ENCODE measurements at places on chromosomes 4 and X. TPM values are rescaled to one million over a fixed set of nuclear protein-coding genes. Genes with fewer than 3 reads are reported as not detected.

DNA sequence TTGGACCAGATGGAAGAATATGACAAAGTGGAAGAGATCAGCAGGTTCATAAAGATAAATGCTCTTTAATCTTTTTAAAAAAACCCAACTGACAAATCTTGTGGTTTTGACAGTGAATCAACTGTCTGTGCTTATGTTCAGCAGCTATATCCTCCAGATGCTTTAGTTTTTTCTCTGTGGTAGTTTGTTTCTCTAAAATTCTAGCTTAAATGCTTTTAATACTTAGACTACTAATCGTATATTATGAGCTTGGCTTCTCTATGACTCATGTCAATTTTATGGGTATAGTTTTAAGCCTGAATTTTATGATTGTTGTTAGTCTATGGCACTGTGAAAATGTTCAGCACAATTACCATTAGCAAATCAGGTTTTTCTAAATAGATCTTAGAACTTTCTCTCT, 12.9 kb downstream of the HHIP start:
- DNase-seq, result no peak

DNA sequence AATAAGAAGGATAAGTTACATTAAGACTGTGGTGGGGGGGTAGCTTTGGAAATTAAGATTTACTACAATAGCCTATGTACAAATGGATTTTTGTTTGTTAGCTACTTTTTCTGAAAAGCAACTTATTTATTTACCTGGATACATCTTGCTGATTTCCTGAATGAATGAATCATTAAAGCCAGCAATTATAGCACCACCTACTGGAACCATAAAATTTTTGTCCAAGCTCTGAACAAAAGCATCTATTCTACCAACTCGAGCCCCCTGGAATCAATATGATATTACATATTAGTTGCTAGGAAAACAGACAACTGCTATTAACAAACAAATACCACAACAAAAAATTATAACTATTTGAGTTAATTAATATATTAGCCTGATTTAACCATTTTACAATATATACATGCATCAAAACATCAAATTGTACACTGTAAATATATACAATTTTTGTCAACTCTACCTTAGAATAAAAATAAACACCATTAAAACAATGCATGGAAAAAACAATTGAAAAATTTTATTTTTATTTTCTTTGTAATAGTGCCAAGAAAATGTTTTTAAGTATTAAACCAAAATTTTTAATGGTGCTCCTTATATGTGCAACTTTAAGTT, 15.3 kb downstream of the SEPSECS start:
- no peak for DNase-seq

- DNase-seq, result no peak
Measured at GRCh38 chrX:9912351-9913145, 54.6 kb upstream of the CLDN34 start.

- no peak for DNase-seq
Measured at GRCh38 chr4:109916027-109916409, 3.3 kb downstream of the EGF start.

GRCh38 chr4:65508168-65508567, 162.1 kb downstream of the EPHA5 start:
- no peak for DNase-seq

DNA sequence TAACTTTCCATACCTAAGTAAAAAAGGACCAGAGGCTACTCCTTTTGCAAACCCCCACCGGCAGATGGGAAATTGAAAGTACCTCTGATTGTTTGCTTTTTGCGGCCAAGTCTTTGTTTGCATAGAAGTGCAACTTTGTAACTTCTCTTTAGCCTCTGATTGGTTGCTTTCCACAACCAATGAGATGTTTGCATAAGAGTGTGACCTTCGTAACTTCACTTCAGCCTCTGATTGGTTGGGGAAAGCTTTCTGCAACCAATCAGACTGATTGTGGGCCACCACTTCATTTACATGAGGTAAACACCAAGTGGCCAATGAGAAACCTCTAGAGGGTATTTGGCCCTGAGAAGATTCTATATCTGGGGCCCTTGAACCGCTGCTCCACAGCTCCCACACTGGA, 48.8 kb upstream of the PGRMC1 start:
- DNase-seq, result no peak

DNA sequence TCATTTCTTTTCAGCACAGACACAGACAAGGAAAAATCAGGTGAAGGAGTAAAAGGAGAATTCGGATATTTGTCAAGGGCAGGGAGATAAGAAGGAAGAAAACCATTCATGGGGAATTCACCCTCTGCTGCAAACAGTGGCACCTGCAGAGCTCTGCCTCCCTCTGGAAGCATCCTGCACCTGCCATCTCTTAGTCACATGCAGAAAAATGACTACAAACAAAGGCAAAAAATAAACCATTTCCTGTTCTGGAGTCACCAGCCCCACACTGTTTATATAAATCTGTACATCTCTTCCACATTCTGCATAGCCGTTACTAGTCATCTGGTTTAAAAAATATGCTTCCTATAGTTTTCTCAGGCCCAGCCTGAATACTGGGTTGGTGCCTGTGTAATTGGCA, 205.3 kb downstream of the ARAP2 start:
- no peak for DNase-seq

- peak; percentile 50 for DNase-seq
Measured at GRCh38 chr4:2071912-2072867, 13.1 kb downstream of the NAT8L start.

- DNase-seq, result no peak
Measured at GRCh38 chr4:23873717-23874535, 15.9 kb downstream of the PPARGC1A start.

DNA sequence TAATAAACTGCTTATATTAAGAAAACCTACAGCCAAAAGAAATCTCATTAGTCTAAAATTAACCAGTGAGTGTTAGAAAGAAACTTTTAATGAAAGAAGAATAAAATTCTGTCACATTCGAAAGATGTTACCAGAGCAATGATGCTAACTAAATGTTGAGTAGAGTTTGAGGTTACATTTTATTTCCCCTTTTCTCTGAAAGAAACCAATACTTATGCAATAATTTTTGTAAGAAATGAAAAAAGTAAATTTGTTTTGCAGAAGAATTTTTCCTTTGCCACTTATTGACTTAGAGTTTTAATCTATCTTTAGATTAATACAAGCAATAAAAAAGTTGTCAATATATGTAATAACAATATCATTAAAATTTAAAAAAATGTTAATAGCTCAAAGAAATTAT, 574.0 kb upstream of the GALNTL6 start:
- no peak for DNase-seq

DNA sequence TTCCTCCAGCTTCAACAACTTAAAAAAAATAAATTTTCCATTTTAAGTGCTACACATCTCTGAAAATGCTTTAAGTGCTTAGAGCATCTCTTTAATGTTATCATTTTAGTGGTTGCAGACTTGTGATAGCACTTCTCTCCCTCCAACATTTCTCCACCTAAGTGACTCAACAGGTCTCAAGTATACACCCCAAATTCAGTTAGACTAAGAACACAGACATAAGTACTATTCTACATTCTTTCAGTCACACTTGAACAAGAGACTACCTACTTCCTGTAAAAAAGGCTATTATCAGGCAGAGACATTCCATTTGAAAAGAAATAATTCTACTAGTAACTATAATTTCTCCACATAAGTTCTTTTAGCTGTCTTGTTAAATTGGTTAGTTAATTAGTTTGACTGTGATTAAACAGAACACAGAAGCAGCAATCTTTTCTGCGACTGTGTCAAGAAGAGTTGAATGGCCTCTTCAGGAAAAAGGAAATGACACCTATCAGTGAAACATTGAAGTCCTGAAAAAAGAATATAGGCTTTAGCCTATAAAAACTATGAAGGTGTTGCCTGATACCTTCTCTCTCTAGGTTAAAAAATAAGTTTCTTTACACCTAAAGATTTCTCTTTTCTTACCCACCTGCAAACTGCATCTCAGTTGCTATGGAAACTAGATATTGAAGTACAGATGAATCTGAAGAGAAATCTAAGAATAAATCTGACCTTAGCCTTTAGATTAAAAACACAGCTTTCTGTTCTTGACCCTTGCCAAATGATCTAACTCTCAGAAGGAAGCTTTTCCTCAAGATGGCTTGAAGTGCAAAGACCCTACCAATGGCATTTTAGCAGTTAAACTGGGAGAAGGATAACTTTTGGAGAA, 18.0 kb downstream of the NAF1 start:
- DNase-seq, result no peak

GRCh38 chr4:41887821-41888686, 47.2 kb upstream of the TMEM33 start:
- DNase-seq, result no peak

GRCh38 chr4:87035881-87036509, 101.2 kb downstream of the AFF1 start:
- no peak for DNase-seq

- DNase-seq, result no peak
Measured at GRCh38 chr4:109007976-109008375, 245.1 kb upstream of the ETNPPL start.

GRCh38 chrX:33923262-33923661, 208.9 kb downstream of the FAM47A start:
- no peak for DNase-seq

DNA sequence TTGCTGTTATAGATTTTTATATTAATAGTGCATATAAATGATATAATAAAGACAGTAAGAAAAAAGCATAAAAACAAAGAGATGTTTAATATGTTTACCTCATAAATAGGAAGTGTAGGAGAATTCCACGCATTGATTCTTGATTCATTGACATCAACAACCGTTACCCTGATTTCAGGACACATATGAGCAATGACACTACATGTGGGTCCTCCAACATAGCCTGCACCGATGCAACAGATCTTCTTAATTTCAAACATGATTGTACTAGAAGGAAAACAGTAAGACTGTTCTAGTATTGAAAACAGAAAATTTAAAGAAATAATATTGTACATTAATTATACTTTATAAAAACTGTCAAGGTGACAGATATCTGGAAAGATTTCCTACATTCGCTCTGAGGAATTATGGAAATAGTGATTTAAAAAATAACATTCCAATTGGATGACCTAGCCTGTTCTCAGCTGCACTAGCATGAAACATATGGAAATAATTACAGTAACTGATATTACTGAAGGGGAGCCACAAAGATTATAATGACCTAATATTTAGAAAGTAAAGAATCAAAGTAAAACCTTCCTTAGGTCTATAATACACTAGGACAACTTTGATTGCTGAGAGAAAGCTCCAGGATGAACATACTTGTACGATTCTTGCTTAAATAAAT, 5.9 kb downstream of the UGDH start:
- no peak for DNase-seq

DNA sequence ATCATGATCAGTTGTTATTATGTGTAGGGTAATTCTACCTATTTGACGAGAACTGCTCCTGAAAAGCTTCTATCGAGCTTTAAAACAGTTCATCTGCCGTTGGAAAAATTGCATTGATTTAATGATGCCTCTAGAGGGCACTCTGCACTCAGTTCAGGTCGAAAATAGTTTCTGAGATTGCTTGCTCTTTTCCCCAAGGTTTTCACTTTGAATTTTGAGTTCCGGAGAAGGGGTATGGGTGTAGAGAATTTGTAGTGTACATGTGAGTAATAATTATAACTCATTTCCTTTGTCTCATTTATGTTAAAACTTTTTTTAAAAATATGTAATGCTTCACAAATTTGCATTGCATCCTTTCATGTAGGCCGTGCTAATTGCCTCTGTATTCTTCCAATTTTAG, 28.4 kb upstream of the TNIP3 start:
- no peak for DNase-seq

DNA sequence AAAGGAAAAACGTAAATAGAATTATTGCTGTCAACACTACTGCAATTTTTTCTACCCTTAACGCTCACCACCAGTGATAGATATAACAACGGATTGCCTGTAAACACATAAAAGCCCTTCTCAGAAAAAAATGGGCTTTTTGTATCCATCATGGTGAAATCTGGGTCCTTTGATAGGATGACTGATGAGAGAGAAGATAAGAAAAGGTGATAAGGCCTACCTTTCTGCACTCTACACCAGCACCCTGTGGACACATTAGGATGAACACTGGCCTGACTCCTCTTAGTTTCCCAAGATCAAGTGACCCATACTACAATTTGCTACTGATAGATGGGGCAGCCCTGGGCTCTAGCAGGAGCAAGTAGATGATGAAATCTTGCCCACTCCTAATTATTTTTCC, 112.3 kb upstream of the RAP2C start:
- no peak for DNase-seq

- no peak for DNase-seq
Measured at GRCh38 chr4:182756161-182756690, 161.0 kb downstream of the DCTD start.

GRCh38 chr4:88215351-88215750, 56.9 kb upstream of the ABCG2 start:
- DNase-seq, result no peak

DNA sequence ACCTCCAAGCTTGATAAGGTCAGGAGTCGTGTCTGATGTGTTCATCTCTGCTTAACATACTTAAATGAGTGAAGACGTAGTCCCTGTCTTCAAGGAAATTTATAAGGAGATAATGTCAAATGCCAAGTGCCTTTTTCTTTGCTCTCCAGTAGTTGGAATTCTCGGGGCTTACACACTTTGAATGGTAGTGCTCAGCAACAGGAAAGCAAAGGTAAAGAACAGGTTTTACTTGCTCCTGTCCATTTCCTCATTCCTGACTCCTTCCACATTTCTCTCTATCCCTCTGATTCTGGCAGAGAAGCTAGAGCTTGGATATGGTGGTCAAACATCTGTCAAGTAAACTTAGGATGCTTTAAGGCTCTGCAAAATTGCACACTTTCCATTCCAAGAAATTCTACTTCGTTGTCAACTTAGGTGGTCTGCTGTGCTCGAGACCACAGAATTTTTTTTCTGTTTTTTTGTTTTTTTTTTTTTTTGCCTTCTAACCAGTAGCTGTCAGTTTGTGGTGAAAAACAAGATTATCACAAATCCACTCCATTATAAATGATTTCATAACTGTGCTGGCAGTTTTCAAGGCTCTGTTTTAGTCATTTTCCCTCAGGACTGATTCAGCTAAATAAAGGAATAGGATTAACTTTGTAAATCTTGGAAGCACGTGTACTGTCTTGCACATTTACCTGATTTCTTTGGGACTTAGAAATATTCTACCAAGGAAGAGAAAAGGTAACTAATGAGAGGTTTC, 180.8 kb upstream of the ANXA3 start:
- no peak for DNase-seq

DNA sequence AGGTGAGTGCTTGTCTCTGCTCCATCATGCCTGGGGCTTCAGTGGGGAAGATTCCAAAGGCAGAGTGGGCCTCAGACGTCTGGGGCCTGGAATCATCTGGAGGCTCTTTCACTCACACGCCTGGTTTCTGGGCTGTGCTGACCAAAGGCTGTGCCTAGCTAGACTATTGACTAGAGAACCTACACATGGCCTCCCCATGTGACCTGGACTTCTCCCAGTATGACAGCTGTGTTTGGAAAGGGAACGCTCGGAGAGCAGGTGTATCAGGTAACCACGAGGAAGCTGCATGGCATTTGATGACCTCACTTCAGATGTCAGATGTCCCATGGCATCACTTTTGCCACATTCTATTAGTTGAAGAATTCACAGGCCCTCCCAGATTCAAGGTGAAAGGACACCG, 51.0 kb downstream of the ADGRL3 start:
- no peak for DNase-seq

GRCh38 chr4:680928-681645, 6.7 kb downstream of the MYL5 start:
- peak; percentile 91 for DNase-seq

TRIM61 gene
- not detected for total RNA-seq

STK32B gene
- 2.2 TPM for total RNA-seq

ASMT gene
- not detected for total RNA-seq

RNF113A gene
- 20.5 TPM for total RNA-seq

PAGE1 gene
- total RNA-seq, result not detected

GLRB gene
- total RNA-seq, result 4.3 TPM

ADGRL3 gene
- 10.1 TPM for total RNA-seq

PFKFB1 gene
- not detected for total RNA-seq

FAM241A gene
- total RNA-seq, result 3.7 TPM

TMEM154 gene
- total RNA-seq, result 81.9 TPM

SPARCL1 gene
- 65.0 TPM for total RNA-seq

RPL39 gene
- total RNA-seq, result 3,676 TPM

BEX1 gene
- 2.1 TPM for total RNA-seq

Measured in suprapubic skin (tissue), 4 donors.